ENCODE measurements at places on chromosomes 3 and 15. TPM values are rescaled to one million over a fixed set of nuclear protein-coding genes. Genes with fewer than 3 reads are reported as not detected.

PLCL2 gene
- total RNA-seq = 0.71 TPM

ZNF774 gene
- total RNA-seq = 1.6 TPM

PLCB2 gene
- total RNA-seq = not detected

THRB gene
- total RNA-seq = 1.3 TPM

CTXND1 gene
- total RNA-seq = not detected

C2CD4B gene
- not detected for total RNA-seq

CPEB1 gene
- total RNA-seq = 9.4 TPM

All from M059J (cell line).